ENCODE measurements at places on chromosomes 7 and 10. TPM values are rescaled to one million over a fixed set of nuclear protein-coding genes. Genes with fewer than 3 reads are reported as not detected.

DNA sequence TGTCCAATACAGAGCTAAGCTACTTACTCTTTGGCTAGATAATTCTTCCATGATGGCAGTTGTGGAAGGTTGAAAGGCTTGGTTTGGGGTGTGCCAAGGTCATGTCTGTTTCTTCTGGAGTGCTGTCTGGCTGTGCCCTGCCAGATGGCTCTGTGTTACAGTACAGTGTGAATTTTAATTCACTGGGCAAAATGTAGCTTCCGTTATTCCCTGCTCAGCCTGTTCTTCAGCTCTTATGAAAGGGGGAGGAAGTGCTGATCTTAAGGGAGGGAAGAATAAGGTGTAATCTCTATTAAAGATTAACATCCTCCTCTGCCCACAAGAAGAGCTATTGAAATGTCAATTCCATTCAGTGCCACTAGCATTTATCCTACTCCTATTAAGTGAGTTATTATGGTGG lies 52.2 kb downstream of the SND1 start:
- no peaks in the 10 kb centered on the region for H3K27me3 ChIP-seq
- no peak overlapping the region for H3K4me3 ChIP-seq
- H3K36me3 ChIP-seq = peaks cover 10% of the 10 kb centered on the region
- no peak for DNase-seq
- no peak overlapping the region for H3K27ac ChIP-seq
- peaks cover 8% of the 10 kb centered on the region for H3K4me1 ChIP-seq

DNA sequence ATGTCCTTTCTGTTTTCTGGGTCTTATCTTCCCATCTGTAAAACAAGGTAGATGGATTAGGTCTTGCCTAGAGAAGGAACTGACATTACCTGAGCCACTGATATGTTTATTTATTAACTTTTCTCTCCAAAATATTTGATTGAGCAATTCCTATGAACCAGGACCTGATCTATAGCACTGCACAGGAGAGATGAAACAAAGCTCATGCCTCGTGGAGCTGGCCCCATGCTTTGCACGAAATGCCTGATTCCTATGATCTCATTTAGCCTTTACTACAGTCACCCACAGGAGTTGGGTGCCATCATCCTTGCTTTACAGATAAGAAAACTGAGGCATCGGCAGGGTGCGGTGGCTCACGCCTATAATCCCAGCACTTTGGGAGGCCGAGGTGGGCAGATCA lies 48.2 kb upstream of the ZMIZ1 start:
- H3K4me1 ChIP-seq = peaks cover 27% of the 10 kb centered on the region
- H3K36me3 ChIP-seq = no peaks in the 10 kb centered on the region
- peak overlapping the region; percentile 20 for H3K27ac ChIP-seq
- H3K4me3 ChIP-seq = no peak overlapping the region
- H3K27me3 ChIP-seq = no peaks in the 10 kb centered on the region

- no peaks in the 10 kb centered on the region for H3K4me1 ChIP-seq
- no peaks in the 10 kb centered on the region for H3K27me3 ChIP-seq
- DNase-seq = no peak
- H3K36me3 ChIP-seq = peaks cover 57% of the 10 kb centered on the region
- no peak overlapping the region for H3K4me3 ChIP-seq
- no peak overlapping the region for H3K27ac ChIP-seq
Observed at GRCh38 chr7:131443496-131443895, 112.9 kb downstream of the PODXL start.

GRCh38 chr10:117964536-117964935 lies 82.2 kb downstream of the RAB11FIP2 start:
- H3K27ac ChIP-seq = no peak overlapping the region
- H3K4me1 ChIP-seq = no peaks in the 10 kb centered on the region
- no peak overlapping the region for H3K4me3 ChIP-seq
- H3K27me3 ChIP-seq = no peaks in the 10 kb centered on the region
- no peaks in the 10 kb centered on the region for H3K36me3 ChIP-seq

GRCh38 chr7:94403546-94403945 lies 8.9 kb downstream of the COL1A2 start:
- H3K4me1 ChIP-seq = peaks cover 64% of the 10 kb centered on the region
- H3K27ac ChIP-seq = peak overlapping the region; percentile 89
- no peak for DNase-seq

- H3K27ac ChIP-seq = peak overlapping the region; percentile 35
- no peak overlapping the region for H3K4me3 ChIP-seq
- peak; percentile 74 for DNase-seq
- H3K27me3 ChIP-seq = no peaks in the 10 kb centered on the region
- no peaks in the 10 kb centered on the region for H3K36me3 ChIP-seq
- H3K4me1 ChIP-seq = peaks cover 16% of the 10 kb centered on the region
Observed at GRCh38 chr10:29881336-29881771, 178.0 kb downstream of the JCAD start.

- H3K4me3 ChIP-seq = no peak overlapping the region
- no peaks in the 10 kb centered on the region for H3K4me1 ChIP-seq
- no peak for DNase-seq
- no peaks in the 10 kb centered on the region for H3K27me3 ChIP-seq
- no peaks in the 10 kb centered on the region for H3K36me3 ChIP-seq
Observed at GRCh38 chr7:53740971-53741370, 705.5 kb downstream of the POM121L12 start.

DNA sequence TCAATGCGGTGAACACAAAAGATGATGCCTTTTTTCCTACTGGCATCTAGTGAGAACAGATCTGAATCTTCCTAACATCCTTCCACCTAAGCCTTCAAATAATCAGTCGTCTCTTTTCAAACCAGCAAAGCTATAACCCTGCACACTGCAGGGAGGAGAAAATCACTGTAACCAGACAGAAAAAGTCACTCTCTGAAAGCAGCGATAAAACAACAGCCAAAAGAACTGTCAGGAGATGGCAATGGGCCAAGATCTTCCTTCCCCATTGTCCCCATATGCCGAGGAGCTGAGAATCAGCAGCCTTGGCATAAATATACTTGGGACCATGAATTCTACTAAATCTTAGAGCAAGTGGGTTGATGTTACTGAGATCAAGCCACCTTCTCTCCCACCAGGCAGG lies 13.1 kb downstream of the FZD9 start:
- H3K4me1 ChIP-seq = peaks cover 7% of the 10 kb centered on the region
- H3K4me3 ChIP-seq = no peak overlapping the region
- H3K27ac ChIP-seq = no peak overlapping the region
- no peak for DNase-seq
- peaks cover 99% of the 10 kb centered on the region for H3K36me3 ChIP-seq

GRCh38 chr10:76150139-76150875 lies 718.9 kb downstream of the LRMDA start:
- H3K4me1 ChIP-seq = peaks cover 23% of the 10 kb centered on the region
- DNase-seq = no peak
- peak overlapping the region; percentile 73 for H3K27ac ChIP-seq
- no peaks in the 10 kb centered on the region for H3K36me3 ChIP-seq
- H3K27me3 ChIP-seq = no peaks in the 10 kb centered on the region

- H3K4me1 ChIP-seq = peaks cover 29% of the 10 kb centered on the region
- no peak for DNase-seq
- H3K27me3 ChIP-seq = no peaks in the 10 kb centered on the region
- no peak overlapping the region for H3K4me3 ChIP-seq
Observed at GRCh38 chr7:43653466-43653865, 70.6 kb downstream of the STK17A start.

- H3K4me1 ChIP-seq = no peaks in the 10 kb centered on the region
- H3K4me3 ChIP-seq = no peak overlapping the region
- H3K27me3 ChIP-seq = no peaks in the 10 kb centered on the region
- no peak for DNase-seq
Observed at GRCh38 chr10:27794157-27794556, 48.5 kb upstream of the MKX start.

DNA sequence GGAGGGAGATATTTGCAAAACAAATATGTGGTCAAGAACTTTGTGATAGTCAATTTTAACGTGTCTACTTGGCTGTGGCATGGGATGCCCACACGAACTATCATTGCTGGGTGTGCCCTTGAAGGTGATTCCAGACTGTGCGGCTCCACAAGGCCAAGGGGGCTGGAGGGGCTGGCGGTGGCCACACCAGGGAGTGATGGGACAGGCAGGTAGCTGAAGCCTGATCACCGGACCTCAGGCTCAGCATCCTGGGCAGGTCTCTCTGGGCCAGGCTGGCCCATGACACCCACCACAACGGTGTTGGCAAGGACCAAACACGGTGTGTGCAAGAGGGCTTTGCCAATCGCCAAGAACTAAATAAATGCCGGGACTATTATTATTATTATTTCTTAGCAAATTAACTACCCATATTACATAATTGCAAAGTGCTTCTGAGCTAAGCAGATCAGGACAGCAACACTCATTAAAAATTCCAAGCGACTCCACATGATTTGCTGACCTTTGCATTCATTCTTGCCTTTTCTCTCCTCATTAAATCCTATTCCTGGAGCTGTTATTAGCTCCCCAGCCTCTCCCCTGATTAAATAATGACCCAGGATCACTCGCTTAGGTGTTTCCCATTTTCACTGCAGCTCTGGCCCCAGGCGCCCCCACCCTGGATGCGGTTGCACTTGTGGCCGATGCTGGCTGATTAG lies 35.4 kb upstream of the PPP2R2D start:
- no peak overlapping the region for H3K27ac ChIP-seq
- H3K36me3 ChIP-seq = no peaks in the 10 kb centered on the region
- DNase-seq = peak; percentile 38

- no peaks in the 10 kb centered on the region for H3K27me3 ChIP-seq
- no peaks in the 10 kb centered on the region for H3K36me3 ChIP-seq
- H3K4me1 ChIP-seq = no peaks in the 10 kb centered on the region
- no peak overlapping the region for H3K27ac ChIP-seq
- no peak overlapping the region for H3K4me3 ChIP-seq
Observed at GRCh38 chr10:83262434-83262833, 876.9 kb upstream of the GHITM start.

GRCh38 chr7:76316984-76317781 lies 14.7 kb downstream of the HSPB1 start:
- peak overlapping the region; percentile 71 for H3K4me3 ChIP-seq
- no peaks in the 10 kb centered on the region for H3K36me3 ChIP-seq
- no peaks in the 10 kb centered on the region for H3K27me3 ChIP-seq
- no peak for DNase-seq
- peak overlapping the region; percentile 91 for H3K27ac ChIP-seq

DNA sequence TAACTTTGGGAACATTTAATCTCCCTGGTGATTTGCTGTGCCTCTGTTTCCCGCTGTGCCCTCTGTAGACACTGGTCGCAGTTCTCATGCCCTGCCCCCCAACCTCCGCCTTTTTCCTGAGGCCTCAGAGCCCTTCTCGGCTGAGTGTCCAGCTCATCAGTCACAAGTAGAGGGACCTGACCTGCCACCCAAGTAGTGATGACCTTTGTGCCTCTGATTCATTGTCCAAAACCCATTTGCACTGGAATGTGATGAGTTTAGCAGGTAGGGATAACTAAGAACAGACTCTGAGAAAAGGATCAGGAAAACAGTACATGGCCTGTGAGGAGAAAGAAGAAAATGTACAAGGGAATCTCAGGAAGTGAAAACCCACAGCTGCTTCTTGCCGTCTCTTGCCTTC lies 58.8 kb downstream of the LANCL2 start:
- H3K27me3 ChIP-seq = no peaks in the 10 kb centered on the region
- H3K4me1 ChIP-seq = no peaks in the 10 kb centered on the region
- no peak overlapping the region for H3K27ac ChIP-seq
- peaks cover 9% of the 10 kb centered on the region for H3K36me3 ChIP-seq

DNA sequence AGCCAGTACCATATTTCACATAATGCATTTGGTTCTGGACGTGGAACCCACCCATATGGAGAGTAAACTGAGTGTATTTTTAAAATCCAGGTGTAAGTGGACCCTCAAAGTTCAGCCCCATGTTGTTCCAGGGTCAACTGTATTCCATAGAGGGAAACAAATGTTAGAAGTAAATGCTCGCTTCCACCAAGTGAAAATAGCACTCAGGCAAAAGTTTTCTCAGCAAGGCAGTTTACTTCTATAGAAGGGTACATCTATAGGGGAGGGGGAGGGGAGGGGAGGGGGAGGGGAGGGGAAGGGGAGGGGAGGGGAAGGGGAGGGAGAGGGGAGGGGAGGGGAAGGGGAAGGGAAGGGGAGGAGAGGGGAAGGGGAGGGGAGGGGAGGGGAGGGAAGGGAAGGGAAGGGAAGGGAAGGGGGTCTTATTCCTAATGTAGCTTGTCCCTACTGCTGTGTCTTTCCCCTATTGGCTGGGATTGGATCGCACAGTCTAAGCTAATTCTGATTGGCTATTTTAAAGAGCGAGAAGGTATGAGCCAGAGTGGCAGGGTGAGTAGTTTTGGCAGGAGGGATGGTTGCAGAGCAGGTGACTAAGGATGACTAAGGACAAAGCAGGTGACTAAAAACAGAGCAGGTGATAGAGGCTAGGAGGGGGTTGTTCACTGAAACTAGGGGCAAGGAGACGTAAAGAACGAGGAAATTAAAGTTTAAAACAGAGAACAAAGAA lies 29.1 kb downstream of the GARIN1A start:
- H3K4me3 ChIP-seq = no peak overlapping the region
- H3K4me1 ChIP-seq = peaks cover 11% of the 10 kb centered on the region
- DNase-seq = no peak
- no peaks in the 10 kb centered on the region for H3K36me3 ChIP-seq
- peaks cover 20% of the 10 kb centered on the region for H3K27me3 ChIP-seq

- peak; percentile 47 for DNase-seq
- no peak overlapping the region for H3K27ac ChIP-seq
- no peaks in the 10 kb centered on the region for H3K4me1 ChIP-seq
- H3K4me3 ChIP-seq = no peak overlapping the region
Observed at GRCh38 chr10:133141958-133142340, 18.1 kb upstream of the KNDC1 start.

- no peak overlapping the region for H3K4me3 ChIP-seq
- H3K36me3 ChIP-seq = no peaks in the 10 kb centered on the region
- H3K27me3 ChIP-seq = no peaks in the 10 kb centered on the region
Observed at GRCh38 chr10:36608251-36608650, 517.1 kb upstream of the ANKRD30A start.

- H3K27me3 ChIP-seq = no peaks in the 10 kb centered on the region
- no peaks in the 10 kb centered on the region for H3K36me3 ChIP-seq
- peak; percentile 93 for DNase-seq
- peaks cover 34% of the 10 kb centered on the region for H3K4me1 ChIP-seq
- H3K4me3 ChIP-seq = no peak overlapping the region
Observed at GRCh38 chr7:28093623-28094232, 86.9 kb downstream of the JAZF1 start.

- no peaks in the 10 kb centered on the region for H3K36me3 ChIP-seq
- H3K4me1 ChIP-seq = no peaks in the 10 kb centered on the region
- H3K4me3 ChIP-seq = no peak overlapping the region
- DNase-seq = no peak
Observed at GRCh38 chr7:25240340-25240739, 12.1 kb upstream of the NPVF start.

GRCh38 chr10:97196223-97197029 lies 10.7 kb upstream of the SLIT1 start:
- peaks cover 45% of the 10 kb centered on the region for H3K27me3 ChIP-seq
- peak overlapping the region; percentile 52 for H3K4me3 ChIP-seq
- H3K27ac ChIP-seq = no peak overlapping the region
- peaks cover 8% of the 10 kb centered on the region for H3K4me1 ChIP-seq

The IGF2BP3 gene
- total RNA-seq = 1.9 TPM

The CYP3A7 gene
- total RNA-seq = not detected

The GIMAP7 gene
- total RNA-seq = 15.1 TPM

The PIK3AP1 gene
- total RNA-seq = 13.2 TPM

The NME8 gene
- total RNA-seq = not detected

The OR2A12 gene
- not detected for total RNA-seq

The OR9A2 gene
- total RNA-seq = not detected

The ESYT2 gene
- total RNA-seq = 105 TPM

The CARD11 gene
- total RNA-seq = 0.14 TPM
